ENCODE measurements at places on chromosomes 3 and 15.

GRCh38 chr3:141030296-141030695 is 20.9 kb upstream of the SPSB4 start:
- no peak for DNase-seq

- DNase-seq: no peak
Observed at GRCh38 chr3:65953301-65953812, 85.4 kb downstream of the MAGI1 start.

GRCh38 chr15:71278989-71279756 is 163.9 kb downstream of the THSD4 start:
- peak; percentile 71 for DNase-seq

DNA sequence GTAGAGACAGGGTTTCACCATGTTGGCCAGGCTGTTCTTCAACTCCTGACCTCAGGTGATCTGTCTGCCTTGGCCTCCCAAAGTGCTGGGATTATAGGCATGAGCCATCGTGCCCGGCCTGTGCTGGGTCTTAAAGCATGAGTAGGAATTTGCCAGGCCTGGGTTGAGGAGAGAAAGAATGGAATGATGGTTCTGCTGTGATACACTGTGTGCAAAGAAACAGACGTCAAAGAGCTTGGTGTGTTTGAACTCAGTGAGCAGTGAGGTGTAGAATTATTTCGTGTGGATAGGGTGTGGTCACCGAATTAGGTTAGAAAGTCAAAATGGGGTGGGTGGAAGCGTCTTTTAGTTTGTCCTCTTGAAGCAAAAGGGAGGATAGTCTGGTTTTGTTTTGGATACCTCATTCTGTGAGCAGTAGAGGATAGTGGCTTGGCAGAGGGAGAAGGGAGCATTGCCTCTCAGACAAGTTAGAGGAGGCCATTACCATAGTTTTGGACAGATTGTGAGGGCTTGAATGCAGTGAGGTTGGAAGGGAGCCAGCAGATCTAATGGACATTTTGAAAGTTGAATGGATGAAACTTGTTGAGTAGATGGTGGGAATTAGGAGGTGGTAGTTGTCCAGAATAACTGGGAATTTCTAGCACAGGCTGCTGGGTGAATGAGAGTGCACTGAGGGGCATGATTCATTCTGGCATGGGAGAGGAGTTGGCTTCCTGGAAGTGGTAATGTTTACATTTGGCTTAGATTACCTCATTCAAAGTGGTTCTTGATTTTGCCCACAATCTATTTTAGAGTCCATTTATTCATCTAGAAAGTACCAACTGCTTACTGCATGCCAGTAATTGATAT is 27.2 kb downstream of the AKAP13 start:
- peak; percentile 40 for DNase-seq

GRCh38 chr15:40108061-40108854 is 421 bp downstream of the BMF start:
- no peak for DNase-seq

DNA sequence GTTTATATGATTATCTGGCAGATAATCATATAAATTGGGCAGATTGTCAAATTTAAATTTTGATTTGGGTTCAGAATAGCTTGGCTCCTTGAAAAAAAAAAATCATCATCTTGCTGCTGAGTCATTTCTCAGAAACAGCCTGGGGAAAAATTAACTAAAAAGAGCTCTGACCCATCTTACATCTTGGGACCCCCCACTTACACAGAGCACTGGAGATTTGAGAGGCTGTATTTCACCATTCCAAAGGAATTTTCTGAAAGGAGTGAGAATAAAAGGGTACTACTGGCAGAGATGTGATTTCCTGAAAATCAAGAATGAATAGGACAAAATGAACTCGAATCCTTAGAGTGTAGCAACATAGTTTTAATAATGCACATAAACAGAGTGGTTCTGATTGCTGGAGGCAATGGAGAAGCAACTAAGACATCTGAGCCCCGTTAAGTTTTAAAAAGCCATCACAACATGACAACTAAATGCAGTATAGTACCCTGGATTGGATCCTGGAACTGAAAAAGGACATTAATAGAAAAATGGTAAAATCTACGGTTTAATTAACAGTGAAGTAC is 97.5 kb downstream of the RFTN1 start:
- DNase-seq: no peak
